Effector CD8-positive, alpha-beta T cell (primary cell): ENCODE measurements at places on chromosomes 6 and 20.

DNA sequence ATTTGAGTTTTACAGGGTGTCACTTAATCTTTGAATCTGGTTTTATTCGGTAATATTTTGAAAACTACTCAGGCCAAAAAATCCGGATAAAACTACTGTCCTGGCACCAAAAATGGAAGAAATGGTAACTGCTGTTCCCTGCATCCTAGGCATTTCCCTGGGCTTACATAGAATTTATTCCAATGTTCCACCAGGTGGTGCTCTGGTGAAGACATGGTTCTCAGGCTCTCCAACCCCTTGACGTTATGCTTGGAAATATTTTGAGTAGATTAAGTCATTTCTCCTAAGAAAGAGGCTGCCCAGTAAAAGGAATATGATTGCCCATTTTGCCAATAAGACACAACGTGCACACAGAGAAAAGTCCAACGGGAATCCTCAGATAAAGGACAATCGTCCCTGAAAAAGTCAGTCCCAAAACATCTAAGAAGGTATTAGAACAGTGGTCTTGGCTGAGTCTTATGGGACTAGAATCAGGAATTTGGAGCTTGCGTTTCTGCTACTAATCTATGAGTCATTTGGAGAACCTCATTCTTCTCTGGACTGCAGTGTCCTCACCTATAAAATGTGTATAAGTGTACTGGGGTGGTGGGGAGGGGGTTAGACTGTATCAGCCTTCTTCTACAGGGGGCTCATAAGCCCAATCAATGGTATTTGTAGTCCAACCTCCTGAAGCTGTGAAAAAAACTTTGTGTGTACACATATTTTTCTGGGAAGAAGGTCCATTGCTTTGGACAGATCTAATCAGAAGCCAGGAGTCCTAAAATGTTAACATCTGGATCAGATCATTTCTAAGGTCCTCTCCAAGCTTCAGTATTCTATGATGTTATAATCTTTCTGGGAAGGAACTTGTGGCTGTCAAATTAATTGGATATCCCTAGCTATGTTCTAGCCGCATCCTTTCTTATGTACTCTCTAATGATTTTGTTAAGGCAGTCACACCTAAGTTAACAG is 131.0 kb upstream of the BMP2 start:
- no peak for DNase-seq

- DNase-seq = no peak
These were observed 60.2 kb downstream of the NOL4L start for GRCh38 chr20:32524829-32525501.

- DNase-seq = no peak
These were observed 272.9 kb upstream of the FERMT1 start for GRCh38 chr20:6395695-6396094.

DNA sequence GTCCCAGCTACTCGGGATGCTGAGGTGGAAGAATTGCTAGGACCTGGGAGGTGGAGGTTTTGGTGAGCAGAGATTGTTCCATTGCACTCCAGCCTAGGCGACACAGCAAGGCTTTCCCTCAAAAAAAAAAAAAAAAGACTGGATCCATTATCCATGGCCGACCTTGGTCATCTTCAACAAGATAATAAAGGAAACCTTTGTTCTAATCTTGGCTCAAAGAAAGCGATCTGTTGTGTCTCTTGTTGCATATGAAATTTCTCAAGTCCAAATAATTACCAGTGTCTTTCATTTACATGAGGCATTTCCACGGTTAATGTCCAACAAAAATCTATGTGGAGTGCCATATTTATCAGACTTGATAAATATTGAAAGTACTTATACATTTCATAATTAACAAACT is 23.7 kb upstream of the KIF16B start:
- no peak for DNase-seq

- peak; percentile 48 for DNase-seq
These were observed 121.6 kb downstream of the MOXD1 start for GRCh38 chr6:132279592-132280139.

DNA sequence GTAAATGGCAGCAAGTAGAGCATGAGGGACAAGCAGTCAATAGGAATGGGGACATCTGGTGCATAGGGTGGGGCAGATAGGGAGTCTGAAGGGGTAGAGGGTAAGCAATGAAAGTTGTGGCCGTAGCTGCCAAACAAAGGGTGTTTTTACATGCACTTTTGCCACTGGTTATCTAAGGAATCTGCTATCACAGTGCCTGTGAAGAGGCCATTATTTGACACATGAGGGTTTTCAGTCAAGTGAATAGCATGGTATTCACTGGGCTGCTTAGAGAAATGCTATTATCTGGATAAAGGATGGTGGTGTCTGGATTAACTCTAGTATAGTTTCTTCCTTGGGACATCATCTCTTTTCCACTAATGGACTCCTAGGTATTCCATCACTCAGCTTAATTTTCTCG is 118.2 kb downstream of the CARMIL1 start:
- DNase-seq = no peak

GRCh38 chr6:12890171-12890790 is 173.7 kb downstream of the PHACTR1 start:
- DNase-seq = no peak

GRCh38 chr6:129709769-129710449 is at the start of gene ARHGAP18:
TSS of gene ARHGAP18 (minus strand) at chr6:129710177. CDS start at chr6:129710136, 41 bp downstream.
- peak; percentile 50 for DNase-seq

DNA sequence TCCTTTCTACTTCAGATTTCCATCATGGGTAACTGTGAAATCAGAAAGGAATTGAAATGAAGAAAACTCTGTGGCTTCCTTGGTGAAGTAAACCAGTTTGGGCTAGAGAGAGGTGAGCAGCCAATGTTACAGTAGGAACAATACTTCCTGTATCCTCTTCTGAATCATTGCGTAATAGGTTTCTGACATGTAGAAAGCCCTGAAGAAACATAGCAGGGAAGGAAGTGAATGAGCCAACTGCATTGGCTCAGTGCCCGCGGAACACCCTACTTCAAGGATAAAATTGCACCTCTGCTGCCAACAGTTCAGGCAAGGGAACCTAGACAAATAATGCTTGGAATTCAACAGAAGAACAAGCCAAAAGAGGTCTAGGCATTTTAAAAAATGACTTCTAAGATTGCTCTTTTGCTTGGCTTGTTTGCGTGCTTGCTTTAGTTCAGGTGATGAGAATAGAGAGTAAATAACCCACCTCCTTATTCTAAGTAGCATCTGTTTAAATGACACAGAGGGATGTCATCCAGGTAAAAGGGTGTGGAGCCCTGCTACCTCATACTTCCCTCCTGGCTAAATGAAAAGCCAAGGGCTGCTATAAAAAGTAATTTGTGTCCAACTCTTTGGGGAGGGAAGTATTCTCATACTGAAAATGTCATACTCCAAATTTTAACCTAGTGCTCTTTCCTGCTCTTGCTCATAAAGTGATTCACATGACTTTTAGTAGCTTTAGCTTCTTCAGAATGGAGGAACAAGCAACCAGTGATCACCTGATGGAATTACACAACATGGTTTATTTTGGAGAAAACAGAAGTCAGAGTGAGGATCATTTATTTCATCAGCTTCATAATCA is 30.0 kb upstream of the AKIRIN2 start:
- no peak for DNase-seq

GRCh38 chr6:20584100-20584731 is 50.0 kb downstream of the CDKAL1 start:
- no peak for DNase-seq

DNA sequence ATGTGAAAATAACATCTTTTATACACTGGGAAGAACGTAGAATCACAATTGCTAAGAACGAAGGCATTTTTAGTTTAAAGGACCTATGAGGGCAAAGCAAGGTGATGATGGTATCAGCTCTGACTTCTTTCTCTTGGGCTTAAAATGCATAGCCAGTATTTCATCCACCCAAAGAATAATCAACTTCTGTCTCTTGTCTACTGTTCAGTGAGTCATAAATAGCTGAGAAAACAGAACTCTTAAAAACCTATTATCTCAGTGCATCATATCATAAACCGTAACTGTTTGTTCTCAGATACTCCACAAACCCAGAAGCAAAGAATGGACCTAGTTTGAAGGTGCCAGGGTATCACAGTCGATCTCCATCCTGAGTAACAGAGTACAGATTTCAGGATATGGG is 5.2 kb downstream of the PHF10 start:
- DNase-seq = no peak

DNA sequence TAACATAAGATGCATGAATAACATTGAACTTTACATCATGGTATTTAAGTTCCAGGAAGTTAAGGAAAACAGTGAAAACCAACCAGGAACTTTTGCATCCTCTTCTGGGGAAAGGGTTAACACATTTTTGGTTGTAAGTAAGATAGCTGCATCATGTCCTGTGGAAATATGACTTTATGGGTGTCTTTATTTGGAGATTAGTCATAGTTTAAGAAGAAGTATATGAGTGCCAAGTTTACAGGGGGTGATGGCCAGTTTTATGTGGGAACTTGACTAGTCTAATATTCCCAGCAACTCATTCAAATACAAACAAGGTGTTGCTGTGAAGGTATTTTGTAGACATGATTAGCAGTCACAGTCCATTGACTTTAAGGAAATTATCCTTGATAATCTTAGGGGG is 78.0 kb downstream of the PDE10A start:
- DNase-seq = no peak

DNA sequence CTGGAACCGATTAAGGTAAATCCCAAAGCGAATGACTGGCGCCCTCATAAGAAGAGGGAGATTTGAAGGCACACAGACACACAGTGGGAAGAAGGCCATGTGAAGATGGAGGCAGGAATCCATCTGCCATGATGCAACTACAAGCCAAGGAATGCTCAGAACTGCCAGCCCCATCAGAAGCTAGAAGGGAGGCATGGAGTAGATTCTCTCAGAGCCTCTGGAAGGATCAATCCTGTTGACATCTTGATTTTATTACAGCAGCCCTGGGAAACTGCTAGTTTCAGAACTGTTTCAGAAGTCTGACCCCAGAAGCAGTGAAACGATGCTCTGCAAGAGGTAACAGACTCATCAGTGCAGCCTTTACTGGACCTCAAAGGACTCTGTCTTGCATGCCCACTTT is 103.5 kb upstream of the GPR6 start:
- DNase-seq = no peak

- DNase-seq = no peak
These were observed 153.0 kb downstream of the BCAS1 start for GRCh38 chr20:53917145-53918019.

- DNase-seq = no peak
These were observed 7.5 kb downstream of the SYCP2 start for GRCh38 chr20:59925899-59926298.

GRCh38 chr20:41278936-41279335 is 38.6 kb downstream of the ZHX3 start:
- DNase-seq = no peak

DNA sequence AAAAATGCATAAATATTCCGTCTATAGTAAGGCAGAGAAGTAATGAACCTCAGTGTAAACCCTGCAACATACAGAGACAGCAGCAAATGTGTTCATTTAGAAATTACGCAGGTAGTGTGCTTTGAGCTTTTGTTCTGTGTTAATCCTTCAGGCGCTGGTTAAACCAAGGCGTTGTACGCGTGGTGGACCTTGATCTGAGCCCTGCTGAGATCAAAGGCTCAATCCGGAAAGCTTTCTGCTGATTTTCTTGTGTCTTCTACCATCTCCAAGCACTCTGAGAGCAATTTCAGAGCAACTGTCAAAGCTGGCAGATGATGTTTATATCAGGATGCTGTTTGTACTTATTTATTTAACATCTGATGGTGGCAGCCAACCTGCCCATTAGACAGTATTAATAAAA is 382.8 kb downstream of the CDH26 start:
- DNase-seq = no peak

- no peak for DNase-seq
These were observed 365.4 kb downstream of the TFAP2B start for GRCh38 chr6:51184046-51184445.

DNA sequence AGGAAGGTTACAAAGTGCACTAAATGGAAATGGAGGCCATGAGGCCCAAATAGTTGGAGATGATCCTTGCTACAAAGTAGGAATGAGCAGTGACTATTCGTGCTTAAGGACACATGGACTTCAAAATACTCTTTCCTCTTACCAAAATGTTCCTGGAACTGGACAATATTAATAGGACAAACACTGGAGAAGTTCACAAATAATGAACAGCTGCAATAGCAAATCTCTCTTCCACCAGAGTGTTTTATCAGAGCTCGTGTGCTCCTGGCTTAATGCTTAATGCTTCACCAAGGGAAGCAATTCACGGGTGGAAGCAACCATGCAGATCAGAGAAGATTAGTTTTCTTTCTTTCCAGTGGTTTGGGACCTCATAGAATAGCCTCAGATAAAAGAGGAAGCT is 435.4 kb downstream of the BCKDHB start:
- DNase-seq = no peak

- no peak for DNase-seq
These were observed 249.2 kb upstream of the QKI start for GRCh38 chr6:163165155-163165910.

GRCh38 chr6:145539831-145540230 is 195.5 kb downstream of the EPM2A start:
- no peak for DNase-seq

DNA sequence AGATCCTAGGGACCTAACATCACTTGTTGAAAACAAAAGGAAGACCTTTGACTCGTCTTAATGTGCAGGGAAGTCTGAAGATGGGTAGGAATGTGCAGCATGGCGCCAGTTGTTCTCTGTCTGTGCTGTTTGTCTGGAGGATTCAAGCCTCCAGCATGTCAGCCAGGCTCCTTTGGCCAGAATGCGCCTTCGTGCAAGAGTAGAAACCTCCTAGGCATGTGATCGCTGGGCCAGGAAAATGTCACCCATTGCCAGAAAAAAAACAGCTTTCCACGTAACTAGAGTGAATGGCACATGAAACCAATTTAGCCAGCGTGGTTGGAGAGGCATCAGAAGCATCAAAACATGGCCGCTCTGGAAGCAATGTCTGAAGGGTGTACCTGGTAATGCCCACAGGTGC is 132.7 kb downstream of the EDN1 start:
- no peak for DNase-seq

GRCh38 chr6:12973386-12973785 is 256.8 kb downstream of the PHACTR1 start:
- no peak for DNase-seq

DNA sequence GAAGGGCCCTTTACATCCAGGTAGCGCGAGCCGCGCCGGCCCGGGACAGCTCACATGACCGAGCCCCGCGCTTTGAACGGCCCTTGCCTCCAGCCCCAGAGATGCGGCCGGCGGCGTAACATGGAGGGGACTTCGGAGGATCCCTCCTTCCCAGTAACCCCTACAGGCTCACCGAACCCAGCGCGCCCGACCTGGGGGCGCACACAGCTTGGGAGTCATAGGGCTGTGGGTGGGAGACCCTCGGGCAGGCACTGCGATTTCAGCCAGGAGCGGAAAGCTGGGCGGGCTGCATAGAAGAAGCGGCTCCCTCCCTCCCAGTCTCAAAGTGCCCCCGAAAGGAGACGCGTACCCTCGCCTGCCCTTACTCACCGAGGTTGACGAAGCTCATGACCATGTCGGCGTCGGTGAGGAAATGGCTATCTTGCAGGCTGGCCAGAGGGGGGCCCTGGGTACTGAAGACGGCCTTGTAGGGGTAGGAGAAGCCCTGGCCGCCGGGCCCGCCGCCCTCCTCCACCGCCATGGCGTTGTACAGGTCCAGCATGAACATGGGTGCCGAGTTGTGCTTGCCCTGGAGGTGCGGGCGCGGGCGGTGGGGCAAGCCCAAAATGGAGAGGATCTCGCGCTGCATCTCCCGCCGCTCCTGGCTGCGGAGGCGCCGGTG is 975 bp downstream of the BMP7 start:
- DNase-seq = no peak

- DNase-seq = no peak
These were observed 84.3 kb downstream of the ATXN1 start for GRCh38 chr6:16676978-16677377.

GRCh38 chr6:103507052-103507451 is 1352.7 kb downstream of the HACE1 start:
- no peak for DNase-seq
